ENCODE measurements at places on chromosomes 4 and X. TPM values are rescaled to one million over a fixed set of nuclear protein-coding genes. Genes with fewer than 3 reads are reported as not detected.
A peak's percentile ranks its signal among the peaks of the same experiment; 100 is the strongest.

The TBC1D19 gene
- total RNA-seq, result 16.2 TPM

DNA sequence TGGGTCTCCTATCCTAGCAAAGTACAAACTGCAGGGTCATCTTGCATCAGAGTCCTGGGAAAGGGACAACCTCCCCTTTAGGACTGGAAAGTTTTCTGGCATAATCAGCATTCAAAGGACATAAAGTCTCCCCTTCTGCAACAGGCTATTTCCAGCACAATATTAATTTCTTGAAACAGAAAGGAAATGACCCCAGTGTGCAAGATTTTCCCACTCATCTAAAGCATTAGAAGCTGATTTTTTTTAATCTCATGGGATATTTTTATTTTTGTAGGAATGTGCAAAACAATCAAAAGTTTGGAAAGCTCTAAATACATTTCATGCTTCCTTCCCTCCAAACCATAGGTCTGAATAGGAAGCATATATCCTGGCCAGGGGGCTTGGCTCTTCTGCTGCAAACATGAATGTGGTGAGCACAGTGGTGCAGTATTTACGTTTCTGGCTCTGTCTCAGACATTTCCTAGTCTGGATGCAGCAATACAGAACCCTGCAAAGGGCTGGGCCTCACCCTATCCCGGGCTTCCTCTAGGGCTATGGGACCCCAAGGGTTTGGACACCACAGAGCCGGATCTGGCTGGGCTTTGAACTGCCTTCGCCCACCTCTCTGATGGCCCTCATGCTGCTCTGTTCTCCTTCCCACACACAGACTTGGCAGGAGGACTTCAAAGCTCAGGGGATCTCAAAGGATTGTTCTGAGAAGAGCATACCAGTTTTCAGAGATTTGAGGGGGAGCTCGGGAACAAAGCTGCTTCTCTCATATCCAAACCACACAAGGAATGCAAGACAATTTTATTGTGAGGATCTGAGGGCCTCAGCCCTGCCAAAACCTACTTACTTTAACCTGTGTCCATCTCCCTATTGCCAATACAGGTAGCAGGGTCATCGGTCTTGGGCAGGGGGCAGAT, 64.9 kb downstream of the POLR2B start:
- DNase-seq, result peak; percentile 37

DNA sequence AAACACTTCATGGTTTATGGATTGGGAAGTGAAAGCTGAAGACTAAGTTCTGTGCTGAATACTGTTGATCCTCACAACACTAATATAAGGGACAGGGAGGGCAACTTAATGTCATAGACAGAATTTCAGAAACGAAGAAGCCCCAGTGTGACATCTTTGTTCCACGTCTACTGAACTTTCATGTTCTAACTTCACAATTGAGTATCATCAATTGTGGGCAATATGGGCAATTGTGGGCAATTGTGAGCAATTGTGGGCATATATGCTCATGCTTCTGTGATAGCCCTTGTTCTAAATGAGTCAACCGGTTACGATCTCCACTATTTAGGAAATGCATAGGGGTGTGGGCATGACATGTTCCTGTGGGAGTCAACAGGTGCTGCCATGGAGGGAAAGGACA, 33.7 kb downstream of the CYBB start:
- no peak for DNase-seq

GRCh38 chr4:11263208-11263607, 165.5 kb downstream of the HS3ST1 start:
- DNase-seq, result no peak

- DNase-seq, result no peak
Measured at GRCh38 chrX:103197721-103198306, 17.1 kb upstream of the BEX4 start.

DNA sequence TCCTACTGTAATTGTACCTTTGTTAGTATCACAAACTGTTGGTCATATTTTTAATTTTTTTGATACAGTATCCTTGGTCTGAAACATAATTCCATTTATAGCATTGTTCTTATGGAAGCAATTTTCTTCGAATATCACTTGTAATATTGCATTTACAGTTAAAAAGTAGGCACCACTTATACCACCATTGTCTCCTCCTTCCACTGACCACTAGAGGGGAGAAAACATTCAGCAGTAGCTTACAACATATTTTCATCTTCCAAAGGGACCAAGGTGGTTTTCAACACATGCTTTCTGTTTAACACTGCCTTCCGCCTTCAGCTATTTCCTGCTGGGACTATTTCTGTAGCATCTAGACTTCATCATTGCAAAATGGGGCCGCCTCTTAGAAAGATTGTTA, 146.2 kb downstream of the COL4A6 start:
- DNase-seq, result no peak
